Epithelial cell of alveolus of lung (primary cell): ENCODE measurements at places on chromosomes 6 and 20. TPM values are rescaled to one million over a fixed set of nuclear protein-coding genes. Genes with fewer than 3 reads are reported as not detected.

The TRIM10 gene
- total RNA-seq = not detected in 2 replicates

The TMC2 gene
- total RNA-seq = not detected in 2 replicates

The MRPL2 gene
- 35.9 and 41.3 TPM in 2 replicates for total RNA-seq

The CDKN1A gene
- 342 and 559 TPM in 2 replicates for total RNA-seq

The HTR1E gene
- not detected in 2 replicates for total RNA-seq

The SLC4A11 gene
- total RNA-seq = 0.72 and 0.78 TPM in 2 replicates
